Right atrium auricular region (tissue), 2 donors: ENCODE measurements at places on chromosomes 5 and 9. TPM values are rescaled to one million over a fixed set of nuclear protein-coding genes. Genes with fewer than 3 reads are reported as not detected.

DNA sequence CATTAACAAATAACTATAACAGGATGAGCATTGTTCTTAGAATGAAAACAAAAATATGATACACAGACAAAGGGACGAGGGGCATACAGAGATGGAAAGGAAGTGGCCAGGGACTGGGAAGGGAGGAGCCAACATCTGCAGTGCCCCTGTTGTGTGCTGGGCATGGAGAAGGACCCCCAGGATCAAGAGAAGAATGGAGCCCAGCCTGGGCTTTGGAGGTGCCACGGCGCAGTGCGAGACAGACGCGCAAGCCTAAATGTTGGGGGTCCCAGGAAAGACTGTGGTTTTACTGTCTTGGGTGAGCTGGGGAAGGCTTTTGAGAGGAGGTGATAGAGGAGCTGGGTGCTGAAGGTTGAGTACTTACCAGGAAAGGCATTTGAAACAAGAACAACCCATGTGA lies 28.4 kb upstream of the DUSP1 start:
- no peaks in the 10 kb centered on the region for H3K36me3 ChIP-seq
- no peaks in the 10 kb centered on the region for H3K4me1 ChIP-seq
- no peak overlapping the region for H3K4me3 ChIP-seq
- peak overlapping the region; percentile 45 for H3K27ac ChIP-seq
- H3K27me3 ChIP-seq, result no peaks in the 10 kb centered on the region
- DNase-seq, result no peak

Gene PCSK1
- 0.52 TPM for total RNA-seq

Gene LRRC70
- 1.9 TPM for total RNA-seq

Gene TNFSF15
- 0.16 TPM for total RNA-seq

Gene ANXA6
- 165 TPM for total RNA-seq

Gene HAVCR2
- total RNA-seq, result 1.8 TPM

DNA sequence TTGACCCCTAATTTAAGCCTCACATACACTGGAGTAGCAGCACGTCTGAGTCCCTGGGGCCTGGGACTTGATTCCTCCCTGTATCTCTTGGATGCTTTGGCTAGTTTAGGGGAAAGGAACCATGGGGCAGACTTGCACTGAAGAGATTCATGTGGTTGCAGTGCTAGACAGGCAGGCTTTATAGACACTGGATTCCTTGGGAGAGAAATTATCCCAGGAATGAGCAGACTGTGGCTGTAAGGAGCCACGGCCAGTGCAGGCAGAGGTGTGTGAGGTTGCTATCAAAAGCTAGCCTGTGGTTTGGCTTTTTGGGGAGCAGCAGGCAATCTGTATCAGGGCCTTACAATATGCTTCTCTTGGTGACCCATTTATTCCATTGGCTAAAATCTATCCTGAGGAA lies 20.5 kb upstream of the PITX1 start:
- H3K4me1 ChIP-seq, result peaks cover 5% of the 10 kb centered on the region
- no peak overlapping the region for H3K4me3 ChIP-seq
- H3K27ac ChIP-seq, result no peak overlapping the region
- H3K27me3 ChIP-seq, result no peaks in the 10 kb centered on the region
- no peaks in the 10 kb centered on the region for H3K36me3 ChIP-seq

GRCh38 chr9:33800886-33801285 lies 5.5 kb downstream of the PRSS3 start:
- no peaks in the 10 kb centered on the region for H3K36me3 ChIP-seq
- no peak overlapping the region for H3K4me3 ChIP-seq
- no peak for DNase-seq
- H3K27me3 ChIP-seq, result no peaks in the 10 kb centered on the region
- H3K27ac ChIP-seq, result no peak overlapping the region

- no peaks in the 10 kb centered on the region for H3K27me3 ChIP-seq
- no peak overlapping the region for H3K4me3 ChIP-seq
- no peak for DNase-seq
These were observed 49.8 kb downstream of the SGCD start for GRCh38 chr5:156376751-156377150.

- no peaks in the 10 kb centered on the region for H3K27me3 ChIP-seq
- H3K4me3 ChIP-seq, result no peak overlapping the region
- no peak for DNase-seq
- no peaks in the 10 kb centered on the region for H3K4me1 ChIP-seq
- H3K36me3 ChIP-seq, result no peaks in the 10 kb centered on the region
- H3K27ac ChIP-seq, result no peak overlapping the region
These were observed 93.5 kb upstream of the SMIM23 start for GRCh38 chr5:171692107-171692506.

- H3K4me1 ChIP-seq, result no peaks in the 10 kb centered on the region
- H3K27me3 ChIP-seq, result no peaks in the 10 kb centered on the region
- H3K4me3 ChIP-seq, result no peak overlapping the region
These were observed 14.2 kb downstream of the NDUFAF2 start for GRCh38 chr5:60959156-60959555.

Gene PCDHGA7
- total RNA-seq, result 6.1 TPM

Gene PAEP
- total RNA-seq, result not detected

Gene PLAC8L1
- not detected for total RNA-seq

DNA sequence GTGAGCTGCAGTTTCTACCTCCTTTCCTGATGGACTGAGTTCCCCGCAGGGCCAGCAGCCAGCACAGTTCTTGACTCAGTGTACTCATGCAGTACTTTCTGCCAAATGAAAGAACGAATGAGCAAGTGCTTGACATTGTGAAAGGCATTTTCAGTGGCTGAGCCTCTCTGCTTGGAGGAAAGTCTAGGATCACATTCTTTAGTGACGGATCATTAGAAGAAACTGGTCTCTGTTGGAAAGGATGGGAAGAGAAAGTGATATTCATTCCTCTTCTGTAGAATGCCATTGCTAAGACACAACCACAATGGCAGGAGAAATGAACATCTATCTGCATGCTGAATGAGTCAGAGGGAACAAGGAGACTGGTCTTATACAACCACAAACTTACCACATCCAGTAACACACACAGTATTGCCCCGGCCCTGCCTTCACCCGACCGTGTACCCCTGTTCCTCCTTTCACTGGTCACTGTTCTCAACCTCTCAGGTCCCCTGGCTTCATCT lies 206.9 kb downstream of the CRB2 start:
- no peak for DNase-seq
- H3K27me3 ChIP-seq, result no peaks in the 10 kb centered on the region
- H3K36me3 ChIP-seq, result no peaks in the 10 kb centered on the region
- H3K4me1 ChIP-seq, result no peaks in the 10 kb centered on the region
- H3K4me3 ChIP-seq, result no peak overlapping the region

Gene PCDHA11
- total RNA-seq, result 0.96 TPM

- peak within 1 kb of the TSS; percentile 99 for H3K27ac ChIP-seq
- no peak for DNase-seq
- H3K4me3 ChIP-seq, result peak within 1 kb of the TSS; percentile 81
- H3K36me3 ChIP-seq, result no peaks in the 10 kb centered on the region
- no peaks in the 10 kb centered on the region for H3K4me1 ChIP-seq
These were observed at the start of gene FER for GRCh38 chr5:108747774-108748400. Gene FER (plus strand): TSS chr5:108747897. CDS start chr5:108798183, 50,286 bp downstream.

Gene UBAP2
- 21.8 TPM for total RNA-seq

GRCh38 chr5:74413403-74414048 lies 227.0 kb downstream of the ENC1 start:
- H3K4me3 ChIP-seq, result no peak overlapping the region
- no peaks in the 10 kb centered on the region for H3K36me3 ChIP-seq
- no peak for DNase-seq

GRCh38 chr9:116391306-116391900 lies 237.8 kb downstream of the PAPPA start:
- no peaks in the 10 kb centered on the region for H3K27me3 ChIP-seq
- DNase-seq, result no peak
- peaks cover 2% of the 10 kb centered on the region for H3K36me3 ChIP-seq
- H3K4me1 ChIP-seq, result no peaks in the 10 kb centered on the region

GRCh38 chr9:87557996-87558395 lies 60.3 kb downstream of the DAPK1 start:
- no peaks in the 10 kb centered on the region for H3K36me3 ChIP-seq
- H3K4me3 ChIP-seq, result no peak overlapping the region
- peak; percentile 59 for DNase-seq
- no peak overlapping the region for H3K27ac ChIP-seq
- no peaks in the 10 kb centered on the region for H3K4me1 ChIP-seq

DNA sequence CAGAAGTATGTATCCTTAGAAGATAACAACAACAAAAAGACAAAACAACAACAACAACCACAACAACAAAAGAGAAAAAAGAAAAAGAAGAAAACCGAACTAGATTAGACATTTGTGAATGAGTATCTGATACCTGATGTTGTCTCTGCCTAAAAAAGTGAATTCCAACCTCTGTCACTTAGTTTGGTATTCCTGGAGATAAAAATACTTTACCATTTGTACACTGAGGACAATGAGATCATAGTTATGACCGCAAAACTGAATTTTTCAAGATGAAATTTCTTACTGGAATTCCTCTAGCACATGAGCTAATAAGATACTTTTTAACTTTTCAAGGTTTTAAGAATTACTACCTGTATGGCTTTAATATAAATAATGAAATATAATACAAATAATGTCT lies 54.5 kb downstream of the ALDH1A1 start:
- H3K36me3 ChIP-seq, result no peaks in the 10 kb centered on the region
- no peaks in the 10 kb centered on the region for H3K27me3 ChIP-seq
- H3K4me1 ChIP-seq, result no peaks in the 10 kb centered on the region
- H3K4me3 ChIP-seq, result no peak overlapping the region
- H3K27ac ChIP-seq, result no peak overlapping the region

Gene RXRA
- total RNA-seq, result 34.5 TPM

- no peak overlapping the region for H3K27ac ChIP-seq
- H3K4me3 ChIP-seq, result no peak overlapping the region
- no peaks in the 10 kb centered on the region for H3K27me3 ChIP-seq
- no peaks in the 10 kb centered on the region for H3K36me3 ChIP-seq
- no peaks in the 10 kb centered on the region for H3K4me1 ChIP-seq
- DNase-seq, result no peak
These were observed 63.8 kb downstream of the C5orf15 start for GRCh38 chr5:133904641-133905040.

GRCh38 chr9:86605303-86605702 lies 251.1 kb upstream of the TUT7 start:
- H3K36me3 ChIP-seq, result no peaks in the 10 kb centered on the region
- DNase-seq, result no peak
- H3K27me3 ChIP-seq, result no peaks in the 10 kb centered on the region

Gene PCDHA7
- total RNA-seq, result 0.07 TPM

DNA sequence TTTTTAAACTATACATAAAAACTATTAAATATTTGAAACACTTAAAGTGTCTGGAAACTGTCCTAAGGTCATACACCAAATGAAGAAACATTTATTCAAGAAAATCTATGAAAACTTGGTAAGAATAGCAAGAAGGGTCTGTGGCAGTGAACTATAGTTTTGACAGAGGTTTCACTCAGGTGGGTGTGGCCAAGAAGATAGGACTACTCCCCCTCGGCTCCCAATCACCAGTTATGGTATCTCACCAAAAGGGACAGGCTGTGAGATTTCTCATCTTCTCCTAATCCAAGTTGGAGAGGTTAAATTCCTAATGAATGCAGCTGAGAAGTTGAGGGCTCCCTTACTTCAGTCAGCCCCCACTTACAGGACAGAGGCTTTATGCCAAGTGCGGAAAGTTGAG lies 2.9 kb downstream of the ARSK start:
- no peak overlapping the region for H3K27ac ChIP-seq
- no peak for DNase-seq
- H3K27me3 ChIP-seq, result no peaks in the 10 kb centered on the region
- H3K4me3 ChIP-seq, result no peak overlapping the region
- H3K36me3 ChIP-seq, result no peaks in the 10 kb centered on the region
- H3K4me1 ChIP-seq, result peaks cover 23% of the 10 kb centered on the region

DNA sequence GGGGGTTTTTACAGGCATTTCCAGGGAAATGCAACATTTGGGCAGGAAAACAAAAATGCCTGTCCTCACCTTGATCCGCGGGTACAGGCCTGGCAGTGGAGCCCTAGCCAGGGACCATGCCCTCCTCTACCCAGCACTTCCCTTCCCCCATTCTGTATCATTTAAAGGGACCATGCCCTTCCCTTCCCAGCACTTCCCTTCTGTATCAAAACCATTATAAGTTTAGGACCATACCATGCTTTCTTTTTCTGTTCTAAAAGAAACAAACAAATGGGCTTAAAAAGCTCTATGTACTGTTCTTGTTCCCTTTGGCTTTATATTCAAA lies 166.9 kb upstream of the ZNF608 start:
- no peak overlapping the region for H3K27ac ChIP-seq
- H3K27me3 ChIP-seq, result no peaks in the 10 kb centered on the region
- no peaks in the 10 kb centered on the region for H3K36me3 ChIP-seq

GRCh38 chr9:20559231-20559890 lies 62.9 kb downstream of the MLLT3 start:
- H3K4me3 ChIP-seq, result no peak overlapping the region
- H3K36me3 ChIP-seq, result no peaks in the 10 kb centered on the region
- peaks cover 22% of the 10 kb centered on the region for H3K4me1 ChIP-seq
- no peaks in the 10 kb centered on the region for H3K27me3 ChIP-seq
- H3K27ac ChIP-seq, result no peak overlapping the region
- no peak for DNase-seq

GRCh38 chr5:19285286-19285685 lies 702.7 kb downstream of the CDH18 start:
- H3K27me3 ChIP-seq, result no peaks in the 10 kb centered on the region
- no peak overlapping the region for H3K4me3 ChIP-seq
- H3K36me3 ChIP-seq, result no peaks in the 10 kb centered on the region
- DNase-seq, result no peak

GRCh38 chr5:159175547-159175946 lies 33.8 kb downstream of the RNF145 start:
- no peaks in the 10 kb centered on the region for H3K36me3 ChIP-seq
- H3K27ac ChIP-seq, result peak overlapping the region; percentile 61
- no peak overlapping the region for H3K4me3 ChIP-seq
- no peaks in the 10 kb centered on the region for H3K4me1 ChIP-seq
- H3K27me3 ChIP-seq, result no peaks in the 10 kb centered on the region

DNA sequence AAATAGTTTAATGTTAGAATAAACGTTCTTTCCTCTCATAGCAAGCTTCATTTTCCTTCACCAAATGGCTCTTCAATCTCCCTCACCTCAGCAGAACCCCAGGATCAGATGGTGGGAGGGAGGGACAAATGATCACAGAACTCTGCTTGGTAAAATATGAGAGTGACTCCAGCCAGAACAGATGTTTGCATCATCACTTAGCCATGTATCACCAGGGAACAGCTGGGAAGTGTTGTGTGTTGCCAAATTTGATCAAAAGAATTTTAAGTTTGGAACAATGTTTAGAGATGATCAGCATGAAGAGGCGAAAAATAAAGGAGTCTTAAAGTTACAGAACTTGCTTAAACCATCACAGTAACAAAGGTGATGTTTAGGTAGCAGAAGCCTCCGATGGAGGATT lies 115.7 kb downstream of the FRMD3 start:
- no peaks in the 10 kb centered on the region for H3K4me1 ChIP-seq
- no peak overlapping the region for H3K27ac ChIP-seq
- no peak for DNase-seq
- H3K4me3 ChIP-seq, result no peak overlapping the region
- no peaks in the 10 kb centered on the region for H3K36me3 ChIP-seq

DNA sequence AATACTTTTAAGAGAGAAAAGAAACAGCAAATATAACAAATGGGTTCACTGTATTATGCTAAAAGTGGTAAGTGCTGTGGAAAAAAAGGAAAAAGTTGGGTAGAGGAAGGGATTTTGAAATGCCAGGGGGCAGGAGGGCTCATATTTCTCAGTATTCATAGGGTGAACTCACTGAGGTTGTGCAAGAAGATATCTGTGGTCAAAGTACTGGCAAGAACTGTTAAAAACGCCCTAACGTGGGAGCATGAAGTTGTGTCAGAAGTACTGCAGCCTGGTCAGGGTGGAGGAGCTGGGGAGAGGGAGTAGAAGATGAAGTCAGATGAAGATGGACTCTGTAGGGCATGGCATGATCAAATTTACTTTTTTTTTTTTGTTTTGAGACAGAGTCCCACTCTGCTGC lies 31.2 kb upstream of the SLC28A3 start:
- no peaks in the 10 kb centered on the region for H3K36me3 ChIP-seq
- no peak for DNase-seq
- no peak overlapping the region for H3K4me3 ChIP-seq
- H3K27me3 ChIP-seq, result no peaks in the 10 kb centered on the region
